EL (cell line): ENCODE measurements at places on chromosomes 11 and 22.

DNA sequence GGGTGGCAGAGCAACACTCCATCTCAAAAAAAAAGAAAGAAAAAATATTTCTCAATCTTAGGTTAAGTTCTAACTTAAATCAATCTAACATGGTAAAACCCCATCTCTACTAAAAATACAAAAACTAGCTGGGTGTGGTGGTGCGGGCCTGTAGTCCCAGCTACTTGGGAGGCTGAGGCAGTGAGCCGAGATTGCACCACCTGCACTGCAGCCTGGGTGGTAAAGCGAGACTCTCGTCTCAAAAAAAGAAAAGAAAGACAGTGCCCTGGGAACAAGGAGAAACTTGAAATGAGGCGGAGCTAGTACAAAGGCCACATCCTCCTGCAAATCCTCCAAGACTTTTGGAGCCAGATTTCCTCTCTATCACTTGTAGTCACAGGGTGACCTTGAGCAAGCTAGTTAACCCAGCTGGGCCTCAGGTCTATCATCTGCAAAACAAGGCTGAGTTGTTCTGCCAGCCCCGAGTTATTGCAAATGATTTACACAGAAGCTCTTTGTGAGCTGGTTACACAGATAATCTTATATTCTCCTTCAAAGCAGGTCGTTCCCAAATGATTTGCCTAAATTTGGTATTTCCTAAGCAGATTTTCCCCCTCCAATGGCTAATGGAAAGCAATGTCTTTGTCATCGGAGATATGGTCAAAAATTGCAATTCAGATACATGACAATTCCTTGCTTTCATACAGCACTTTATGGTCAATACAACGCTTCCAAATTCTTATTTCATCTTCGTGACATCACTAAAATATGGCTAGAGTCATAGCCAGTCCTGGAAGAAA, 1.9 kb downstream of the ANKRD54 start:
- no peak for DNase-seq

- DNase-seq = no peak
These were observed 15.3 kb upstream of the MUC5B start for GRCh38 chr11:1207401-1208143.

DNA sequence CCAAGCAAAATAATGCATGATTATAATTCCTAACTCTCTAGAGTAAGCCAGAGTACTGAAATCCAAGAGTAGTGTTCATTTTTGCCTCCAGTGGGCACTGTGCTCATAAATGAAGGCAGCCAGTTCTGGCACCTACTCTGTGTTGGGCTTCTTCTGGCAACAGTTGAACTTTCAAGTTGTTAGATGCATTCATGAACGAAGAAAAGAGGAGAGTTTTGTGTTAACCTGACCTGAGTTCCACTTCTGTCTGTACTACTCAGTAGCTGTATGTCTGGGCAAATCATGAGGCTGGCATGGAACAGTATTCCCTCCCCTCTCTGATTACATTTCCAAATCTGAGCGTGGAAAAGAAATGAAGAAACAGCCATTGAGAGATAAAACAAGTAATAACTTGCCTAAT, 20.3 kb upstream of the TENM4 start:
- peak; percentile 25 for DNase-seq

- no peak for DNase-seq
These were observed 6.9 kb downstream of the FTH1 start for GRCh38 chr11:61960532-61960931.

DNA sequence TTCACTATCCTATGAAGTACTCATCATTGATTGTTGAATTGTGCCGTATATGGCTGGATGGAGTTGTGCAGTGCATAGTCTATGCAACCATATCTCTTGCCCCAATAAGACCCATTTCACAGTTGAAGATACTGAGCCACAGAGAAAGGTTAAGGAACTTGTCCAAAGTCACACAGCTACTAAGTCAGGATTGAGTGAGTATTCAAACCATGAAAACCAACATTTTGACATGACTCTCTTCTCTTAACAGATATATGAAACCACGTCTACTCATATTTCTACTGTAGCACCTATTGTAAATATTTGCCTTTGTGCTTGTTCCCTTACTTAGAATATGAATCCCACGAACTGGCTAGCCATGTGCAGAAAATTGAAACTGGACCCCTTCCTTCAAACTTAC, 58.1 kb downstream of the MAML2 start:
- no peak for DNase-seq

DNA sequence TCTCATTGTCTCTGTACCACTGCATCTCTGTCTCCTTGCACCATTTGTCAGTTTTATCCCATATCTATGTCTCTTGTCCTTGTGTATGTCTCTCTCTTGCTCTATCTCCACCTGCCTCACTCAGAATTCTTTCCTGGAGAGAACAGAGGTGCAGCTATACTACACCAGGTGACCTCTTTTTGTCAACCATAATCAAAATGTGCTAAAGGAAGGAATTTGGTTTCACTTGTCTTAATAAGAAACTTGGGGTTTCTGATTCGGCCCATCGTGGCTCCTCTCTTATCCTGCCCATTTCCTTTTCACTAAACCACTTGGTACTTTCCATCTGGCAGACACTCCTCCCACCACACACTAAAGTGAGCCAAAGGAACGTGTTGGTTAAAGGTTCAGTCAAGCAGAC, 2.0 kb upstream of the C11orf42 start:
- DNase-seq = no peak

- no peak for DNase-seq
These were observed 49.9 kb upstream of the SLC22A12 start for GRCh38 chr11:64541131-64541530.

DNA sequence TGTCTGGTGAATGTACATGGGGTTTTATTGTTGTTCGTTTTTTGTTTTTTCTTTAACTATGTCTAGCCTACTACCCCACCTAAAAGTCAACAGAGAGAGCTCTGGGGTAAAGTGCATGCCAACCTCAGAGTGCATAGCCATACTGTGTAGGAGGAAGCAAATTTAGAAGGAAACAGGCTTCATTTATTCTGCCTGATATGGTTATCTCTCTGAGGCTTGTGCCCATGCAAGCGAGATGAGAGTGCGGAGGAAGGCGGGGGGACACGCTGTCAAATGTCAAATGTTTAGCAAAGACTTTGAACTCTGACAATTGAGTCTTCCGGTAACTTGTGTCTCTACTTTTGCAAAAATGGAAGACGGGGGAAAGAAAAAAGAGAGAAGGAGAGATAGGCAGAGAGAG, 295.5 kb downstream of the ETS1 start:
- no peak for DNase-seq

- DNase-seq = no peak
These were observed 55.5 kb downstream of the CHRDL2 start for GRCh38 chr11:74675761-74676160.

DNA sequence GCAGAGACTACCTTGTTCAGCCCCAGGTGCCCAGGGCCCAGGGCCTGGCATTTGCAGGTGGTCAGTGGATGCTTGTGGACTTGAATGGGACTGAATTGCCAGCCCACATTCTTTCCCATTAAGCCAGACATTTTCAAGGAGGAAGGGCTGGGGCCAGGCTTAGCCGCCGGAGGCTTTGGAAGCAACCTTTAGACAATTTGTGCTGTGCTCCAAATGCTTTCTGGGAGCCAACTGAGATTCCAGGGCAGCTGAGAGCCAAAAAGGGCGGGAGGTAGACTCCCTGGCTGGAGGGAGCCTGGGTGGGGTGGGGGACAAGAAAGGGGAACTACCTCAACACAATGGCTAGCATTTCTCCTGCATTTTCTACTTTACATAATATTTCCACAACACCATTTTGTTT, 54.8 kb upstream of the TIMP3 start:
- DNase-seq = no peak

DNA sequence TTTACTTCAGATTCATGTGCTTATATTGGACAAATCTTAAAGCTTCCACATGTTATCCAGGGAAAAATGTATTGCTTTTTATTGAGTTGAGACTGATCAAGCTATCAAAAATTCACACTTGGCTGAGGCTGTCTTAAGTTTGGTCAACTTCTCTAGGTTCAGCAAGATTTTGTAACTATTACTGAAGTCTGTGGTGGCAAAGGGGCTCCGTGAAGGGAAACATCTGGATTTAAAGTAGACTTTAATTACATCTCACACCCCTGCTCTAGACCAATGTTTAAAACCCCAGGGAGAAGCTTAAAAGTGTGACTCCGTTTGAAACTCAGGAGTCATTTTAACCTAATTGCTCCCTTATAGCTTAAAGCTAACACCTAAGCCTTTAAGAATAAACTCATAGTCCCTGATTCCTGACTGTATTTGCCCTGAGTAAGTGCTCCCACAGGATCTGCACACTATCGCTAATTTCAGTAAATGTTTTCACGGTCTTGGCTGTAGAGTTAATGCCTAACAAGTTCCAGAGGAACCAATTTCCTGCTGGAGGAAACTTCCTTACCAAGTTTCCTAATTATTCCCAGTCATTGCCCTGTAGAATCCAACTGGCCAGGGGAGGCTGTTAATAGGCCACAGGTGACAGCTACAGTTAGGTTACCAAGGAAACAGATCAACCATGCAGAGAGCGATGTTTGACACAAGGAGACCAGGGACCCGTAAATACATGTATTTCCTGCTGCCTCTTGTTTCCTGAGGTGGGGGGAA, 40.5 kb downstream of the OR10A6 start:
- peak; percentile 24 for DNase-seq

- DNase-seq = no peak
These were observed 51.3 kb upstream of the CD44 start for GRCh38 chr11:35087648-35088047.

- no peak for DNase-seq
These were observed 2.3 kb downstream of the TUBGCP6 start for GRCh38 chr22:50242406-50242949.

GRCh38 chr22:26553056-26553752, 36.7 kb downstream of the TPST2 start:
- peak; percentile 89 for DNase-seq

DNA sequence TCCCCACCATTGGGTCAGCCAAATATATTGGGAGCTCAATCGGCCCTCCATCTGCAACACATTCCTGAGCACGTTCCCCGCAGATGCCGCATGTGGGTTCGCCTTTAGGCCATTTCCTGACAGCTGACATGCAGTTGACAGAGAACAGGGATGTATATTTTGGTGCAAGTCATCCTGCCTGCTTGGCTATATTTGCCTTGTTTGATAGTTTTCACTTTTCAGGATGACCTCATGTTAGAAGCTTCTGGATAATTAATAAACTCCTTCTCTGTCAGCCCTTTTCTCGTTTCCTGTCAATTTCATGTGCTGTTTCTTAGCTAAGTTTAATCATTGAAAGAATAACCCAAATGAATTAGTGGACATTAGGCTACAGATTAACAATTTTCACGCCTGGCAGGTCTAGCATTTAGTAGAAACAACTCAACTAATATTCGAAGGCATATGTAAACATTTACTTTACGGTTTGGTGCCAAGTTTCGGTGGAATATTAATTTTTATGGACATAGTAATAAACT, 105.8 kb upstream of the SLC5A12 start:
- peak; percentile 42 for DNase-seq

DNA sequence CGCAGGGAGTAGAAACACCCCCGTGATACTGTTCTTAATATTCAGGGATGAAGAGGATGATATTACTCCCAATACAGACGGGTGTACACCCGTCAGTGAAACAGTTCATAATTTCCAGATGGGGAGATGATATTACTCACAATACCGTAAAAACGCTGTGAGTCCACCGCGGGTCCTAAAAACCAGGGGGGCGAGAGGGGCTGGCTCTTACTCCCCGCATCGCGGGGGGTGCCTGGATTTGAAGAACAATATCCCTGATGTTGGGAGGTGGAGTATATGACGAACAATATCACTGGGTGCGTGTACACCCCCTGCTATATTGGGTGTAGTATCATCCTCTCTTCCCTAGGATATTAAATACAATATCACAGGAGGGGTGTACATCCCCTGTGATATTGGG, 20.5 kb upstream of the APOL5 start:
- no peak for DNase-seq

DNA sequence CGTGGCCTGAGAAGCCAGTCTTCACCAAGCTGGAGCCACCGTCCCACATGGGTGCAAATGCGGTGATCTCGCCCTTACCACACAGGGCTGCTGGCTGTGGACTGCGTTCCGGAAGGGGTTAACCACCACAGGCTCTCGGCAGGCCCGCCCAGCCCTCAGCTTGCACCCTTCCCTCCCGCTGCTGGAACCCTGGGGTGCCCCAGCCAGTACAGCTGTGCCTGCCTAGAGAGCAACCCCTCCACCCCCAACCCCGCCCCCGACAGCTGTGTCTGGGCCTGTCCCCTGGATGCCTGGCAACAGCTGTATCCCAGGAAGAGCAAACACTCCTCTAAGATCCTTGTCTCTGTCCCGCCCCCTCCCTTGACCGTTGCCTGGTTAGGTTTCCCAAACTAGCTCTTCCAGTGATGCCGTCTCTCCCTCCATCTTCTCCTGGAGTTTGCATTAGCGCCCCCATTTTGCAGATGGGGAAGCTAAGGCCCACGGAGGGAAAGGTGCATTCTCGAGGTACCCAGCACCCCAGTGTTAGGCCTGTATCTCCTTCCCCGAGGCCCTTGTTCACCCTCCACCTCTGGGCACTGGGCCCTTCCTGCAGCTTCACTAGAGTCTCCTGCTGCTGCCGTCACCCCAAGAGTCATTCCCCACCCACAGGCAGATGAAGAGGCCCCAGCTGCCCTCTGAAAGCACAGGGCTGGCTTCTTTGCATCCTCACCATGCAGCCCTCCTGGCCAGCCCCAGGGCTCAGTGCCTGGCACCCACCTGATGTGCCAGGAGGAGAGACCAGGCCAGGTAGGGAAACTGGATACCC, 12.6 kb upstream of the COX8A start:
- DNase-seq = no peak

GRCh38 chr11:76119779-76120178, 86.5 kb downstream of the WNT11 start:
- no peak for DNase-seq

DNA sequence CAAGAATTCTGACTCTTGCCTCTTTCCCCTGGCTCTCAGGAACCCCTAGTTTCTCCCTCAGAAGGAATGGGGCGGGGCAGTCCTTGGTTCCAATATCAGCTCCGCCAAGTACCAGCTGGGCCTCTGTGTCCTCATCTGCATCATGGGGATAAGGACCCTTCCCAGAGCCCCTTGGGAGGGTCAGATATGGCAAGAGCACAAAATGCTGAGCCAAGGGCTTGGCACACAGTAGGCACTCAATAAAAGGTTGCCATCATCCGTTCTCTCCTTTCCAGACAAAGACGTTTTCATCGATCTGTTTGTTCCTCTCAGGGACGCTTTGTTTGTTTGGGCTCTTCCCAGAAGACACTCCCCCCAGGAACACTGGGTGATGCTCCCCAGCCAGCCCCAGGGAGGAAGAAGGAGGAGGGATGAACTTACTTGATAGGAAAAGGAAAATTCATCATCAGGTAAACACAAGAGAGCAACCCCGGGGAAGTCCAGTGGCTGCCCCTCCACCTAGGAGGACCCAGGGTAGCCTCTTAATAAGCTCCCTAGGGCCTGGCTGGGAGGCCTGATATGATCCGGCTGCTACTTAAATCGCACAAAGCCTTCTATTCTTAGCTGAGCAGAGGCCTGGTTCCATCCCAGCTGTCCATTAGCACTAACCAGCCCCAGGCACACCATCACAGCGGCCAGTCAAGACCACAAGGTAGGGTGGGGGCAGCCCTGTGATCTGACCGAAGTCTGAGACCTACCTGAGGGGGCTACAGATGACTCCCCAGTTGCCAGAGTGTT, 19.6 kb downstream of the GDPD5 start:
- DNase-seq = no peak

GRCh38 chr11:19696073-19696472, 16.6 kb upstream of the NAV2 start:
- DNase-seq = no peak

- DNase-seq = peak; percentile 16
These were observed 25.3 kb downstream of the ALG9 start for GRCh38 chr11:111846063-111846462.
